ENCODE measurements at places on chromosomes 11 and 22.
A peak's percentile ranks its signal among the peaks of the same experiment; 100 is the strongest.

DNA sequence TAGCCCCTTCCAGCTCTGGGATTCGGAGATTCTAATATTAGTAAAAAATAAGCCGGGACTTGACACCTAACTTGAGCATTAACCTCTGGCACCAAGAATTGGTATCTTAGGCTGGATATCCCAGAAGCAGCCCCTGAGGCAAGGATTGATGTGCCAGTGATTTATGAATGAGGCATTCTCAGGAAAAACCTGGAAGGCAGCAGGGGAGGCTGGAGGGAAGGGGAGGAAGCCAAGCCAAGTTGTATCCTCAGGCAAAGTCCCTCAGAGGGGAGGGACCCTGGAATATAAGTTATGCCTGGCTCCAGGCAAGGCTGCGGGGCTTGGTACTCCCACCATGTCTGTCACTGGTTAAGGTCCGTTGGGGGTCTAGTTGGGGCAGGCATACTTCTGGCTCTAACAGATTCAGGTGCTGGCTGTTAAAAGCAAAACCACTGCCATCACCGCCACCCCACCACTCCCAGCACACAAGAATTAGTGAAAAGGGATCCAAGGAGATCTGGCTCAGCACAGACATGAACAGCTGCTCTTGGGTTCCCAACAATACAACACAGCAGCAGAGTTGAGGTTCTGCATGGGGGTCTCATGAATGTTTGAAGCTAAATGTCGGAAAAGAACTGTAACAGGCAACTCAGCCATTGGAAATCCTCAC lies 29.8 kb downstream of the LMO2 start:
- DNase-seq: no peak

- DNase-seq: peak; percentile 66
Observed at GRCh38 chr11:118911113-118911879, 14.4 kb downstream of the BCL9L start.

GRCh38 chr22:38110863-38111852 lies 674 bp upstream of the BAIAP2L2 start:
- DNase-seq: no peak

DNA sequence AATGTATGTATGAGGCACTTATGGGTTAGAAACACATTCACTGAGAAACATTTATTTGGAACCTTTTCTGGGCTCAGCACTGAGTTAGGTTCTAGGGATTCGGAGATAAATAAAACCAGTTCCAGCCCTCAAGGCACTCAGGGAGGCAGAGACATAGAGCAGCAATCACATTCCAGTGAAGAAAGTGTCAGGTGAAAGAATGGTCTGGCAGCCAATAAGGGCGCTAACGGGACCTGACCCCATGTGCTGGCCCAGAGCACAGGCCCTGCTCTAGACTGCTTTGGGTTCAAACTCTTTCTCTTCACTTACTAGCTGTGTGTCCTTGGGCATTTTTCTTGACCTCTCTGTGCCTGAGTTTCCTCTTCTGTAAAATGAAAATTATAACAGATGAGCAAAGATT lies 146.0 kb upstream of the SYT13 start:
- DNase-seq: no peak

DNA sequence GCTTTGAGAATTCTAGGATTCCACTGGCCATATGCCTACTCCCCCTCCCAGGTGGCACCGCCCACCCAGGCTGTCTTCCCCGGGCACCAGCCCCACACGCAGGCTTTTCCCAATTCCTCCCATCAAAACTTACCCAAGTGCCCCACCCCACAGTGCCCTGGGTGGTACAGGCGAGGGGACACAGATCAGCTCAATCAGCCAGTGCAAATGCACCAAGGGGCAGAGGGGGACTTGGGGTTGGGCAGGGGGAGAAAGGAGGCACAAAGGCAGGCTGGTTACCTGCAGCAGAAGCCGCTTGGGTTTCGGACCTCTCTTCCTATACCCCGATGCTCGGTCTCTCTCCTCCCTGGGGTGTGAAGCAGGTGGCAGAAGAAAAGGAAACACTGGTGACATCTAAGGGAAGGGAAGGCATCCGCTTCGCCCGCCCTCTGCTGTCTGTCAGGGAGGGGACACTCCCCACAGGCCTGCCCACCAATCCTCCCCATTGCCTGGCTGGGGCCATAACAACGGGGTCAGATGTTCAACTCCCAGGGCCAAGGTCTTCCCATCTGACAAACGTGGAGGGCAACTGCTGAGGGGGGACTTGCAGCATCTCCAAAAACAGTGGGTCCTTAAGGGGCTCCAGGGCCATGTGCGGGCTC lies 14.0 kb downstream of the CBX7 start:
- no peak for DNase-seq

GRCh38 chr11:72568861-72569260 lies 105.4 kb downstream of the PDE2A start:
- peak; percentile 48 for DNase-seq

GRCh38 chr22:49266561-49267519 lies 560.8 kb downstream of the BRD1 start:
- DNase-seq: no peak

DNA sequence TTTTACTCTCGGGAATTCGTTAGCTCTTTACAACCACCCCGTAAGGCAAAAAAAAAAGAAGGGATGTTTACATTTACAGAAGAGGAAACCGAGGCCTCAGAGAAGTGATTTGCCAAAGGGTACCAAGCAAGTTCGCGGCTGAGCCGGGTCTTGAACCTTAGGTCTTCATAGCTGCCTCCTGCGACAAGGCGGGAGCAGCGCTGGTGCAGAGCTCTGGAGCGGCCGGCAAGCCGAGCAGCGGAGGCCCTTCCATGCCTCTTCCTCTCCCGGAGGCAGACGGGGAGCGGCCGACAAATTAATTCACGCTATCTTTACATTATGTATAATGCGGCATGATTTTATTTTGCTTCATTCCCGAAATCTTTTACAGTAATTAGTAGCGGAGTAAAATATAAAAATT lies 536.3 kb downstream of the INSC start:
- DNase-seq: no peak

GRCh38 chr22:48707763-48708557 lies 1119.7 kb downstream of the BRD1 start:
- DNase-seq: no peak

GRCh38 chr22:44729391-44730021 lies 22.9 kb upstream of the ARHGAP8 start:
- DNase-seq: no peak

DNA sequence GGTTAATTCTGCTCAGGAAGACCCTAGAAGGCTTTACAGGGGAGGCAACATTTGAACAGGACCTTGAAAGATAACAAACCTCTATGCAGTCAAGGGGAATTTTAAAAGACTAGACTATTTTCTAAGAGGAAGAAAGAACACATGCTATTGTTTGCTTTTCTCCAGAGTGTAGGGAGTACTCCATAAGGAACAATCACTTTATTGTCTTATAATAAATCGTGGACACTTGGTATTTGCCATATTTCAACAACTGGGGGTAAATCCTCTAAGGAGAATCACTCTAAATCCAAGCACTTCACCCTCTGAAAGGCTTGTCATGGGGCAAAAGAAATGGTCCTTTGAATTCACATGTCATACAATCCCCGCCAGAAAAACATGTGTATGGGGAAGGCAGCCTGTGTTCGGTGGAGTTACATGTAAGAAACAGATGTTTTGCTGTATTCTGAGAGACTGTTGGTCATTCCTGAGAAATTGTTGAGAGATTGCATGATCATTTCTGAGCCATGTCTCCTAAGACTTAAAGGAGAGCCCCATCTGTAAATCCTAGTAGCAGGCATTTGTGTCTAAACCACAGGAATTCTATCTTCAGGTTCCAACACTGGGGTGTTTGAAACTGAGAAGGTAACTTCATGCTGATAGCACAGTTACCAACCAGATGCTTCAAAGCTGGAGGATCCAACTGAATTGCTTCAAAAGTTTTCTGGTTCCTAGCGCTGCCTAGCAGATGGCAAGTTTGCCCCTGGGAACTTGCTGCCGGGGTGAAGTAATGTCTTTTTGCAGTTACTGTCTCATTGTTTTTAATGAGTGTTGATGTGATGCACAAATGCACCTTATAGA lies 66.8 kb downstream of the FZD4 start:
- DNase-seq: no peak

GRCh38 chr11:67999201-67999629 lies 4.7 kb downstream of the UNC93B1 start:
- DNase-seq: no peak

DNA sequence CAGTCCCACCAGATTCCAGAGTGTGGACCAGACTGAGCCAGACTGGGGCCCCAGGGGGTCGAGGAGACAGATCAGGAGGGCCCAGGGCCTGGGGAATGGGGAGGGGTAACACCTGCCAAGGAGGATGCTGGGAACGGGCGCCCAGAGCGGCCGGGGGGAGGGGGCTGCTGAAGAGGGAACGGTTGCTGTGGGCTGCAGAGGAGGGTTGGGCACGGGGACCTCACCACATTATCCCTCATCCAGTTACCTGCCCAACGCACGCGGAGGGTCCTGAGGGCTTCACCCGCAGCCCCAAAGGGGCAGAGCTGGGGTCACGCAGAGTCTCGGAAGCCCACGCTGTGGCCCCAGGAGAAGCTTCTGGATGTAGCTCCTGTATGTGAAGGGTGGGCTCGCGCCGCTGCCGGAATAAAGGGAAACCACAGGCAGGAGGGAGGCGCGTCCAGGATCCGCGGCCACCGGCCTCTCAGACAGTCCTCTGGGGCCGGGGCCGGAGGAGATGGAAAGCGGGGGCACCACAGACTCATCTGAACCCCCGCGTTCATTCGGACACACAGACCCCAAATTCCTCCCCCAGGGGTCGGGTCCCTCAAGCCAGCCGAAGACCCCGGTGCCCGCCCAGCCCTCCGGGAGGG lies 866 bp upstream of the SELENOO start:
- DNase-seq: no peak
